Left colon (tissue), 2 donors: ENCODE measurements at places on chromosomes 7 and 10. TPM values are rescaled to one million over a fixed set of nuclear protein-coding genes. Genes with fewer than 3 reads are reported as not detected.
A peak's percentile ranks its signal among the peaks of the same experiment; 100 is the strongest.

Gene TRUB1
- total RNA-seq: 12.6 TPM

Gene SPDYE17
- not detected for total RNA-seq

DNA sequence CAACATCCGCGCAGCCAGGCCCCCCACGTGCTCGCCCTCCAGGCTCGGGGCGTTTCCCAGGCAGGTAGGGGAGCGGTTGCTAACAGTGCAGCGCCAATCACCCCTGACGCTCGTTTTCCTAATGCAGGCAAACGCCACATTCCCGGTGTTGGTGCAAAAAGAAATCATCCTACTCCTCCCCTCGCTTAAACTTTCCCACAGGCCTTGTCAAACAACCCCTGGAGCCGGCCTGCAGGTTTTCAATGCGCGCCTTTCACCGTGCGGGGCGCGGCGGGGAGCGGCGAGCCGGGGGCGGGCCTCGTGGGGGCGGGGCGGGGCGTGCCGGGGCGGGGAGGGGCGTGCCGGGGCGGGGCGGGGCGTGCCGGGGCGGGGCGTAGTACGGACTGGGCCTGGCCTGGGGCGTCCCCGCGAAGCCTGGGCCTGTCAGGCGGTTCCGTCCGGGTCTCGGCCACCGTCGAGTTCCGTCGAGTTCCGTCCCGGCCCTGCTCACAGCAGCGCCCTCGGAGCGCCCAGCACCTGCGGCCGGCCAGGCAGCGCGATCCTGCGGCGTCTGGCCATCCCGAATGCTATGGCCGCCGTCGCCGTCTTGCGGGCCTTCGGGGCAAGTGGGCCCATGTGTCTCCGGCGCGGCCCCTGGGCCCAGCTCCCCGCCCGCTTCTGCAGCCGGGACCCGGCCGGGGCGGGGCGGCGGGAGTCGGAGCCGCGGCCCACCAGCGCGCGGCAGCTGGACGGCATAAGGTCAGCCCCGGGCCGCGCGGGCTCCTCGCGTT, at the start of gene ECHDC3:
Gene ECHDC3, plus strand, starts transcription at position 374 of the 770 bp plus-strand sequence. Its CDS starts 195 bp downstream, at position 569.
- DNase-seq: peak; percentile 47

- DNase-seq: no peak
Measured at GRCh38 chr10:99648717-99649116, 10.6 kb upstream of the ENTPD7 start.

DNA sequence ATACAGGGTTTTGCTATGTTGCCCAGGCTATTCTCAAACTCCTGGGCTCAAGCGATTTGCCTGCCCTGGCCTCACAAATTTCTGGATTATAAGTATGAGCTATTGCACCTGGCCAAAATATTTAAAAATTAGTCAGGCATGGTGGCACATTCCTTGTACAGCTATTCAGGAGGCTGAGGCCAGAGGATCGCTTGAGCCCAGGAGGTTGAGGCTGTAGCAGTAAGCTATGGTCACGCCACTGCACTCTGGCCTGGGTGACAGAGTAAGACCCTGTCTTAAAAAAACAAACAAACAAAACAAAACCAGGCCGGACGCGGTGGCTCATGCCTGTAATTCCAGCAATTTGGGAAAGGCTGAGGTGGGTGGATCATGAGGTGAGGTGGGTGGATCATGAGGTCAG, 14.5 kb upstream of the SIRT1 start:
- DNase-seq: no peak

GRCh38 chr10:90575125-90575524, 282.7 kb downstream of the HTR7 start:
- no peak for DNase-seq

DNA sequence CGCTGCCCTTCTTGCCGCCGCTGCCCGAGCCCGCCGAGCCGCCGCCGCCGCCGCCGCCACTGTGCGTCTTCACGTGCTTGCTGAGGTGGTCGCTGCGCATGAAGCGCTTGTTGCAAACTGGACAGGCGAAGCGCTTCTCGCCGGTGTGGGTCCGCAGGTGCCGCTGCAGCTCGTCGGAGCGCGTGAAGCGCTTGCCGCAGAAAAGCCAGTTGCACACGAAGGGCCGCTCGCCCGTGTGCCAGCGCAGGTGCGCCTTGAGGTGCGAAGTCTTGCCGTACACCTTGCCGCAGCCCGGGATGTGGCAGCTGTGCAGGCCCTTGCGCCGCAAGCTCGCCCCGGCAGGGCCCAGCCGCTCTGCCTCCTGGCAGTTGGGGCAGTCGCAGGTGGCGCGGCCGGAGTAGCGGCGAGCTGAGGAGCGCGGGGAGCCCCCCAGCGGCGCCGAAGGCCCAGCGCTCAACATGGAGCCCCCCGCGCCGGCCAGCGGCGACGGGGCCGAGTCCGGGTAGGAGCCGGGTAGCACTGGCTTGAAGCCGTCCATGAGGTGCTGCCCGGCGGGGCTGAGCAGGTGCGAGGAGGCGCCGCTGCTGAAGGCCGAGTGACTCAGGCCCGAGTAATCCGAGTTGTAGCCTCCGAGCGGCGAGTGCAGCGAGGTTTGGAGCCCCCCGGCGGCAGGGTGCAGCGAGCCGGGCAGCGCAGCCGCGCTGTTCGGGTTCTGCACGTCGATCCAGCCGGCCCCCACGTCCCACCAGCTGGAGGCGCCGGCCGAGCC, 2.1 kb downstream of the SP8 start:
- DNase-seq: no peak

DNA sequence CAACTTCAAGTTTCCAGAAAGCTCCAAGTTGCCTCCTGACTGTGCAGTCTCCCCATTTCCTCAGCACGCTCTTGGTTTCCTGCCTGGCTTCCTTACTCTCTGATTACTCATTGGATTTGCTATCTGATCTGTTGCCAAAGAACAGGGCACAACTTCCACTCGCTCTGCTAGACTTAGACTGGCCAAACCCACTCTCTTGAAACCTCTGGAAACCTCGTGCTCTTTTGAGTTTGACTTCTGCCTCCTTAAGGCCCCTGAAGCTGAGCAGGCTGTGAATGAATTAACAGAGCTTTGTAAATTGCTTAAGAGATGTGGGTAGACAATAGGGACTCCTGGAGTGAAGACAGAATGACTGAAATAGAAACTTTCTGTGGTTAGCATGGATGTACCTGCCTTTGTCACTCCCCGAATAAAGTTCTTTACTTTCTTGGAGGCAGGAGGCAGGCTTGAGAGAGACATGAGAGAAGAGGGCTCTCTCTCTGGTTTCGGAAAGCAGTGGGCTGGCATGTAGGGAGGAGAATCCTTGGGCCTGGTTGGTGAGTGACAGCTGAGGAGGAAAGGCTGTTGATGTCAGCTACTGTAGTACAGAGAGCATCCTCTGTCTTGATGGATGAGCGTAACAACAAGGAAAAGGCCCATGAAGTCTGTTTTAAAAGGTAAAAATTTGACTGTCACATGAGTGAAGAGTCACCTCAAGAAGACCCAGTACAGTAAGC, 70.8 kb downstream of the CHN2 start:
- no peak for DNase-seq

DNA sequence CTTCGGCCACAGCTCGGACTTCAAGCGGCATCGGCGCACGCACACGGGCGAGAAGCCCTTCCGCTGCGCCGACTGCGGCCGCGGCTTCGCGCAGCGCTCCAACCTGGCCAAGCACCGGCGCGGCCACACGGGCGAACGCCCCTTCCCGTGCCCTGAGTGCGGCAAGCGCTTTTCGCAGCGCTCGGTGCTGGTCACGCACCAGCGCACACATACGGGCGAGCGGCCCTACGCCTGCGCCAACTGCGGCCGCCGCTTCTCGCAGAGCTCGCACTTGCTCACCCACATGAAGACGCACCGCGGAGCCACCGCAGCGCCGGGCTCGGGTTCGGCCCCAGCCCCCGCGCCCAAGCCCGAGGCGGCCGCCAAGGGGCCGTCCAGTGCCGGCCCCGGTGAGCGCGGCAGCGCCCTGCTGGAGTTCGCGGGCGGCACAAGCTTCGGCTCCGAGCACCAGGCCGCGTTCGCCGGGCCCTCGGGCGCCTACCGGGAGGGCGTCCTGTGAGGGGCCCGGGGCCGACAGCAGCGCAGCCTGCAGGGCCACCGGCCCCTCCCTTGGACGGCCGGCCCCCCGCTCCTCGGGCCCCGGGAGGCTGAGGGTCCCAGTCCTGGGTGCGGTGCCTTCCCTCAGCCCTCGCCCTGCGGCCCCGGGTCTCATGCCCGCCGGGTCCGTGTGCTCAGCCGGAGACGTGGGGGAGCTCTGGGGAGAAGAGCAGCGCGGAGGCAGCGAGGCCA, 17.2 kb downstream of the ZNF316 start:
- no peak for DNase-seq
